ENCODE measurements at places on chromosomes 12 and 14.

GRCh38 chr12:68495336-68496070 lies 115.2 kb upstream of the RAP1B start:
- DNase-seq = no peak

- DNase-seq = no peak
Observed at GRCh38 chr12:44654646-44655639, 221.2 kb downstream of the NELL2 start.

DNA sequence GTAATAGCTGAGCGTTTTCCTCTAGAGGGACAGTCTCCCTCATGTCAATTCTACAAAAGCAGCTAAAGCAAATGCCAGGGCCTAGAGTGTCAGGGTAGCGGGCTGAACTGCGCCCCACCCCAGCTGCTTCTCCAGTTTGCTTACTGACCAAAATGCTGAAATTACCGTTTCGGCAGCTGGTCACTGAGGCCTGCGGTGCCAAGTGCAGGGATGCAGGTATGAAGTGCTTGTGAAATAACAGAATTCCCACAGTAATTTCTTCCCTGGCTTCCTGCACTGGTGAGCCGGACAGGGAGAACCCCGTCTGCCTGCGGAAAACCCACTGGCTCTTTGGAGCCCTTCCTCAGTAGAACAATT lies 19.1 kb downstream of the PSMC1 start:
- no peak for DNase-seq

DNA sequence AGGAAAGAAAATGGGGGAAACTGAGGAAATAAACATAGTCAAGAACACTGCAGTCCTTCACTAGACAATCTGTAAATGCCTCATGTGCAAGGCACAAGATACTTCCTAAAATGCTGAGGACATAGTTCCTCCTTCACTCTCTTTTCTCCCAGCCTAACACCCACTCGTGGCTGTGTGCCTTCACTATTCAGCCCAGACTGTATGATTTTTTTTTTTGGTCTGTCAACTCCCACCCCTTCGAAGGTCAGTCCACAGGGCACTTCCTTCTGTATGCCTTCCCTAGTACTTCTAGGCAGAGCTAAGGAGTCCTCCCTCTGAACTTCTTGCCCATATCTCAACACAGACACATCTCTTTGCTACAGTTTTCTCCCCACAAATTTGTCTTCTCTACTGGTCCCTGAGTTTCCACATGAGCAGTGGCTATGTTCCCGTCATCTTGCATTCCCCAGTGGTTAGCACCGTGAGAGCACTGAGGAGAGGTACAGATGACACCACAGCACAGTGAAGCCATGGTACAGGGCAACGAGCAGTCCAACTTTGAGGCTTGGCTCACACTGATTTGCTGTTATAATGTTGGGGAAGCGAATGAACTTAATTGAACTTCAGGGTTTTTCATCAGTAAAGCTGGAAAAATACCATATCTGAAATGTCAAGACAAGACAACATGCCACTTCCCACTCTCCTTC lies 24.1 kb upstream of the SYCP3 start:
- DNase-seq = no peak

- DNase-seq = no peak
Observed at GRCh38 chr12:12156828-12157227, 86.1 kb downstream of the BCL2L14 start.

GRCh38 chr12:24408305-24408704 lies 458.8 kb upstream of the SOX5 start:
- DNase-seq = no peak

- no peak for DNase-seq
Observed at GRCh38 chr12:84624601-84625000, 288.0 kb downstream of the SLC6A15 start.

DNA sequence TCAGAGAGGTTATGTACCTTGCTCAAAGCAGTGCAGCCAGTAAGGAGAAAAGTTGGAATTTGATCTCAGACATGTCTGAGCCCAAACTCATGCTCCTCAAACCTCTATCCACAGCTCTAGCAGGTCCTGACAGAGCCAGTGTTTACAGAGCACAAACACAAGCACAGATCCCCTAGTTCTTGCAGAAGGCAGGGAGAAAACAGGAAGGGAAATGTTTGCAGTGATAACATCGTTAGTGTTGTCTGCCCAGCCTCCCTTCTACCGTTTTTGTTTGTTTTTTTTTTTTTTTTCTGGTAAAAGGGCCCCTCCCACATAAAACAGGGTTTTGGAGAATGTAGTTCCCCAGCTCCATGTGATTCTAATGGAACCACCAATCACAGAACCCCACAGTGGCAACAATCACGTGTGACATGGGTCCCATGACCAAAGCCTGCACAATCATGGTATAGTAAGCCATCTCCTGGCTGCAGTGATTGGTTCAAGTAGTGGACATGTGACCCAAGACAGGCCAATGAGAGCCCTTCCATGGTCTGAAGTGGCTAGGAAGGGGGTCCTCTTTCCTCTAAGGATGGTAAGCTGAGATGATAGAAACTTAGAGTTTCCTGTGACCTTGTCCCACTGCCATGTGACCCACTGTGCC lies 513.4 kb downstream of the MED13L start:
- no peak for DNase-seq
